ENCODE measurements at places on chromosomes 11 and 22.

DNA sequence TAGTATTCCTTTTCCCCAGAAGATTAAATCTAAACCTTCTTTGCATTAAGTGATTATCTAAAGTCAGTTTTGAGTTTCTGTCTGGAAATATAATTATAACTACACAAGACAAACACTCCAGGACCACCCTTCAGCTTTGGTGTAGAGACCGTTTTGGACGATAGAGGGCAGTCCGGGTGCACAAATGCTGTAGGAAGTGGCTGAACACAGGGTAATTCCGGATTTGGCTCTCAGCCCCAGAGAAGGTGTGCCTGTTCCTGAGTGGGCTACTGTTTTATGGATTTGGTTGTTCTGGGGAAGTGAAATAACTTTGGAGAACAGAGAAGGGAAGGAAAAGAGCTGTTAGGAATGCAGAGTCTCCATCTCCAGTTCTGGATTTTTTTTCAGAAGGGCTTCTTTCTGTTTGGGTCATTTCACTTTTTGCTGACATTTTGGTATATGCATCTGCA, 14.8 kb downstream of the EXT2 start:
- no peak for DNase-seq

DNA sequence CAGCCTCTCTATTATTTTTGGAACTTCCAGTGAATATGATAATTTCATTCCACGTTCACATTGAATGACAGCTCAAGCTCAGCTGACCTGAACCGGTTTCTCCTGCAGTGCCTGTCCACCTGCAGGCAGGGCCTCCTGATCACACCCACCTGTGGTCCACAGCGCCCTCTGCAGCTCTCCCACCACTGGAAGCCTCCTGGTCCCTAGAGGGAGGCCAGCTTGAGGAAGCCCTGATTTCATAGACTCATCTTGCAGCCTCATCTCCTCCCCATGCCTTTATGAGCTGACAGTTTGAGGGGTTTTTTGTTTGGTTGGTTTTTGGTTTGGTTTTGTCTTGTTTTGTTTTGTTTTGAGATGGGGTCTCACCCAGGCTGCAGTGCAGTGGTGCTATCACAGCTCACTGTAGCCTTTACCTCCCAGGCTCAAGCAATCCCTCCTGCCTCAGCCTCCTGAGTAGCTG, 29.9 kb upstream of the MALAT1 start:
- DNase-seq, result peak; percentile 84

GRCh38 chr11:66680966-66681645, 3.4 kb upstream of the RBM4B start:
- peak; percentile 3 for DNase-seq

GRCh38 chr11:129273944-129274711, 82.0 kb upstream of the ARHGAP32 start:
- DNase-seq, result no peak

- DNase-seq, result no peak
Observed at GRCh38 chr22:49503896-49504521, 323.7 kb downstream of the BRD1 start.

DNA sequence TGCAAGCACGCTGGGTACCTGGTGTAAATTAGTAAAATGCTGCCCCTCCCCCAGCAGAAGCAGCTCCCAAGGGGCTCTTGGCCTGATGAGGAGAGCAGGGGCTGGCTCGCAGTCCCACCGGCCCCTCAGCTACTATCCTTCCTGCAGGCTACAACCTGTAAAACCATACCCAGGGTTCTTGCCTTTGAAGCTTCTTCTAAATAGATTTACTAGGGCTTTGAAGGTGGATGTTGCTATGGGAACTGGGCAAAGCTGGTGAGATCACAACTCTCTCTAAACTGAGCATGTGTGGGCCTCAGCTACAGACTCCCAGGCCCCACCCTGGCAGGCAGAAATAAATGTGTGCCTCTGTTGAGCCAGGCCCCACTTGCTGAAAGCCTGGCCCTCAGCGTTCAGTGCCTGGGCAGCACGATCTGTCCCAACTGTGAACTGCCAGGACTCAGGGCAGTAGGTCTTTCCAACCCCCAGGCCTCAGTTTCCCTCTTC, 18.5 kb downstream of the CD5 start:
- no peak for DNase-seq

GRCh38 chr22:29870574-29870973, 12.4 kb upstream of the MTMR3 start:
- no peak for DNase-seq

DNA sequence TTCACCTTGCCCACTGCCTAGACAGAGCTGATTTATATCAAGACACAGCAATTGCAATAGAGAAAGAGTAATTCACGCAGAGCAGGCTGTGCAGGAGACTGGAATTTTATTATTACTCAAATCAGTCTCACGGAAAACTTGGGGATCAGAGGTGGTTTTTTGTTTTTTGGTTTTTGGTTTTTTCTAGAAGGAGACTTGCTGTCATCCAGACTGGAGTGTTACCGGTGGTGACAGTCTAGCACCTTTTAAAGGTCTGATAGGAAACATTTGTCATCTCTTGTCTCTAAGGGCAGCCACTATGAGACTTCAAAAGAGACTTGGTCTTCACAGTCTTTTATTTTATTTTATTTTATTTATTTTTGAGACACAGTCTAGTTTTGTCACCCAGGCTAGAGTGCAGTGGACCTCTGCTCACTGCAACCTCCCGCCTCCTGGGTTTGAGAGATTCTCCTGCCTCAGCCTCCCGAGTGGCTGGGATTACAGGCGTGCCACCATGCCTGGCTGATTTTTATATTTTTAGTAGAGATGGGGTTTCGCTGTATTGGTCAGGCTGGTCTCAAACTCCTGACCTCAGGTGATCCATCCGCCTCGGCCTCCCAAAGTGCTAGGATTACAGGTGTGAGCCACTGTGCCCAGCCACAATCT, 19.1 kb downstream of the APOBEC3H start:
- DNase-seq, result no peak

DNA sequence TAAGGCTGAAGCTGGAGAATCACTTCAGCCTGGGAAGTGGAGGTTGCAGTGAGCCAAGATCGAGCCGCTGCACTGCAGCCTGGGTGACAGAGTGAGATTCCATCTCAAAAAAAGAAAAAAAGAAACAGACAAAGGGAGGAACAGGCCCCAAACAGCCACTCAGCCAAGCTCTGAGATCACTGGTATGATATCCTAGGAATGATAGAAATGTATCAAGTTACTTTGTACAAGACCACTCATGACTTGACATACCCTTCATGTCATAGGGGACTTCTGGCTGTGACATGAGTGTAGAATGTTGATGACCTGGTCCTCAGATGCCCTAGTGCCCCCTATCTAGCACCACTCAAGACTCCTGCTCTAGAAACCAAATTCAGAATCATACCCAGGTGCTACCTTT, 216.5 kb downstream of the NAV2 start:
- DNase-seq, result no peak

DNA sequence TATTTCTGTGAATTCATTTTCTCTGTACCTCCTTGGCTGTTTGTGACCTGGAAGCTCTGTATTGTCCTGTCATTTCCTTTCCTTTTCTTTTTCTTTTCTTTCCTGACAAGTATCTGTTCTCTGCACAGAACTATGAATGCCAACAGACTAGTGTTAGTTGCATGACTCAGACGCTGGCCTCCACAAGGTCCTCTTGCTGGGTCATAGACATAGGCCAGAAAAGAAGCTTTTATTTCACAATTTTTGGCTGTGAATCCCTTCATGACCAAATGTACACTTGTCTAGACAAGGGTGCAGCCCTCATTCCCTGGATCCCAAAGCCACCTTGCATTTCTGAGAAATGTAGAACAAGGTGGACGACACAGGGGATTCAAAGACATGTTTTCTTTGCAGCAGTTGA, 104.1 kb upstream of the MTNR1B start:
- no peak for DNase-seq

DNA sequence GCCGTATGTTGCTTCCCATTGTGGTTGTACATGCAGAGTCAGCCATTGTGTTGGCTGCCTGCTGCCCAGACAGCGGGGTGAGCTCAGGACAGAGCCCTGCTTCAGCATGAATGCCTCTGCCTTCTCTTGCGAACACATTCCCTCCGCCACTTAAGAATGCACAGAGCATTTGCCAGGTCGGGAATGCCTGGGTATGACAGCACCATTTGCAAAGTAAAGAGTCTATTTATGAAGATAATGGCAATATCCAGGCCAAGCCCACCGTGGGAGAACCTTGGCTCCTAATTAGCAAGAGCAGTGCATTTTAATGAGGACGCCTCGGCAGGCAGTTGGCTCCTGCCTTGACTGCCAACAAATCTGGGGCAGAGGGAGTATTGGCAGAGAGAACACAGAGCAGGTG, 62.5 kb upstream of the SORL1 start:
- DNase-seq, result no peak

GRCh38 chr11:36456156-36456555, 53.9 kb downstream of the TRAF6 start:
- DNase-seq, result no peak

GRCh38 chr11:86482692-86483091, 108.0 kb downstream of the CCDC81 start:
- no peak for DNase-seq

DNA sequence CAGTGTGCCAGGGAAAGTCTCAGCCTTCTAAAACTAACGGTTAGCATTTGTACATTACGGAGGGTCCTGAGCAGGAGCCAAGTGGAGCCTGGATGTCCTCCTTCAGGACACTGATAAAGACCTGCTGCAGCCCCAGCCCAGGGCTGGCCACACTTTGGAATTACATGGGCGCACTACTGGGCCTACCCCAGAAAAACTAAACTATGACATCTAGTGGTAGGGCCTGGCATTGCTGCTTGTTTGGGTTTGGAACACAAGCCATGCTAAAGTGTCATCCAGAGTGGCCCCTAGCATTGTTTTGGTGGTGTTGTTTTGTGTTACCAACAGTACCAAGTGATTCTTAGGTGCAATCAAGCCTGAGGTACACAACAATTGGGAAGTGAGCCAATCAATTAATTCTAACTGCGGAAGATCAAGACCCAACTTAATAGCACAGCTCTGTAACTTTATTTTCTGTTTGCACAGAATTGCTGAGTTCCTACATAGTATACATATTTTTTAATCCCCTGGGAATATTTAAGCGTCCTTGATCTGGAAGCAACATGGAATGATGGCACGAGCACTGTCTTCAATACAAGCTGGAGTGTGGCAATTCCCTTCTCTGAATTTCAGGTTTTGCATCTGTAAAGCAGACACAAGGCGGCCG, 340.7 kb downstream of the LARGE1 start:
- DNase-seq, result peak; percentile 57

DNA sequence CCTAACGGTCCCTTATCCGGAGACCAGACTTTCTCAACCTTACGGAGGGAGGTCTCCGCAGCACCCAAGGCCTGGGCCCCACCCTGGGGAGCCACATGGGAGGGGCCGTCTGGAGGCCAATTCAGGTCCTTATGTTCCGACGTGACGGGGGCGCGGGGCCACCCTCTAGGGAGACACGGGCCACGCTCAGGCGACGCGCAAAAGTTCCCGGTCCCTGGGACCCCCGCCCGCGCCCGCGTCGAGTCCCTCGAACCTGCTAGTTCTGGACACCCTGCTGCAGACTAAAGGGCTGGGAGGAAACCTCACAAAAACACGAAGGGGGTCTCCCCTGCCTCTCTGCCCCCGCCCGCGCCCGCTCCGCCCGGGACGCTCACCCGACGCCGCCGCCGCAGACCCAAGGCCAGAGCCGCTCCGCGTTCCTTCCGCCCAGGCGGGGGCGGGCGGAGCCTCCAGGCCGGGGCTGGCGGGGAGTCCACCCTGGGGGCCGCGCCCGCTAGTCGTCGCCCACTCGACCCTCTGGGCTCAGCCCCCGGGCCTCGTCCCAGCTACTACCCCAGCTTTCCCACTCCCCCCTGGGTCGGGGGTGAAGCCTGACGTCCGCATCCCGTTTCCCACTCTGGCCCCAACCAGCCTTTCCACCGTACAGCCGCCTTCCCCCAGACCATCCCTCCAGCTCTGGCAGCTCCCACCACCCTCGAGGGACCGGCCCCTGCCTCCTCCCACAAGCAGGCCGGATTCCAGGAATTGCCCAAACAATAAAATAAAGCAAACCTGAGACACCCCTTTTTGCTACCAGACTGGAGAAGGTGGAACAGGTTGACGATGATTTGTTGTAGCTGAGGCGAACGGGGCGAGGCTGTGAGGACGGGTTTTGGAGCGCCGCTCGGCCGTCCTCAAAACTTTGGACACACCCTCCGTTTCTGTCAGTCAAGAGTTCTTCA, 2.7 kb downstream of the RNH1 start:
- DNase-seq, result no peak

DNA sequence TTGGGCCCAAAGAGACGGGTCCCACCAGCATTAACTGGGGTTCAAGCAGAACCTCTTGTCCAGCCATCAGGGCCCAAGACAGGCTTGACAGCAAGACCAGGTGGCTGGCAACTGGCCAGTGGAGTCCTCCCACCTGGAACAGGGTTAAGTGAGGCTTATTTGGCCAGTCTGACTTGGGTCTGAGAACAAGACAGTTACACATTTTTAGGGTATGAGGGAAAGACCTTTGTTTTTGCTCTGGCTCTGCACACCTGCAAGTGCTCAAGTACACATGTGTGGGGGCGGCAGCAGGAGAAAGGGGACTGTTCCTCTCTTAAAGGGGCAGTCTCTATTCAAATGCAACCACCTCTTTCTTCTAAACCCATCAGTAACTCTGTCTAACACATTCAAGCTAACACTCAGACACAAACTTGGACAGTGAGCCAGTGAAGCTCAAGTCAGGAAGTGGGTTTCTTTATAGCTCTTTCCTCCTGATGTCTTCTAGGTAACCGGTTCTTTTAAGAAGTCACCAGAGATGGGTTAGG, 116.2 kb downstream of the ETS1 start:
- no peak for DNase-seq

GRCh38 chr11:44943118-44943517, 7.6 kb downstream of the TP53I11 start:
- no peak for DNase-seq

DNA sequence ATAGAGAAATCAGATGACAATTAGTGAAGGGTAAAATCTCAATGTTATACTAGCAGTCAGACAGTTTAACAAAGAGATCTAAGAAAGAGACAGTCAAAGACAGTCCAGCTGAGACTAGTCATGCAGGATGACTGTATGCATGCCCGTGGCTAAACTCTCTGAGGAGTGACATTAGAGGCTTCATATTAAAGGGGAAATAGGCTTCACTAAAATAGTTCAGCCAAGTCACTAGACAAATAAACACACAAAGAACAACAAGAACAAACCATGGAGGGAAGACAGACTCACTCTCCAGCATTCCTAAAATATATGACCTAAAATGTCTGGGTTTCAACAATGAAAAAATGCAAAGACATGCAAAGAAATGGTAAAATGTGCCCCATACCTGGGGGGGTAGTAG, 18.6 kb upstream of the APLNR start:
- DNase-seq, result no peak

- DNase-seq, result no peak
Observed at GRCh38 chr11:82229341-82229740, 504.3 kb downstream of the FAM181B start.

- DNase-seq, result peak; percentile 51
Observed at GRCh38 chr11:2806351-2807024, 79.1 kb downstream of the CDKN1C start.

- DNase-seq, result no peak
Observed at GRCh38 chr11:10856689-10857458, 979 bp downstream of the ZBED5 start.

DNA sequence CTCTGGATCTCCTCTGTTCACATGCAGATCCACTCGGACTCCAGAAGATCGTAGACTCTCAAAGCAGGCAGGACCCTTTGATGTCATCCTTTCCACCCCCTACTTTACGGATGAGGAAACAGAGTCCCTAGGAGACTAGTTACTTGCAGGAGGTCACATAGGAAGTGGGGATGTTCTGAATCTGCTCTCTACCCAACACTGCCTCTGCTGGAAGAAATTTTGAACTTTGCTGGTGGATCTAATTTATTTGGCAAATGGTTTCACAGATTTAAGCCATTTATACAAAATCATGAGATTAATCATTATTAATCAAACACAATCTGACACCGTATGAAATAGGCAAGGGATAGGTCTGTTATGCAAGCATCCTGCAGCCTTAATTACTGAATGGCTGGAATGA, 55.0 kb upstream of the USP47 start:
- no peak for DNase-seq

Measured in breast epithelium (tissue), 4 donors.